ENCODE measurements at places on chromosomes 2 and 18.

- DNase-seq: no peak
Observed at GRCh38 chr18:31112804-31113203, 10.6 kb upstream of the DSC2 start.

DNA sequence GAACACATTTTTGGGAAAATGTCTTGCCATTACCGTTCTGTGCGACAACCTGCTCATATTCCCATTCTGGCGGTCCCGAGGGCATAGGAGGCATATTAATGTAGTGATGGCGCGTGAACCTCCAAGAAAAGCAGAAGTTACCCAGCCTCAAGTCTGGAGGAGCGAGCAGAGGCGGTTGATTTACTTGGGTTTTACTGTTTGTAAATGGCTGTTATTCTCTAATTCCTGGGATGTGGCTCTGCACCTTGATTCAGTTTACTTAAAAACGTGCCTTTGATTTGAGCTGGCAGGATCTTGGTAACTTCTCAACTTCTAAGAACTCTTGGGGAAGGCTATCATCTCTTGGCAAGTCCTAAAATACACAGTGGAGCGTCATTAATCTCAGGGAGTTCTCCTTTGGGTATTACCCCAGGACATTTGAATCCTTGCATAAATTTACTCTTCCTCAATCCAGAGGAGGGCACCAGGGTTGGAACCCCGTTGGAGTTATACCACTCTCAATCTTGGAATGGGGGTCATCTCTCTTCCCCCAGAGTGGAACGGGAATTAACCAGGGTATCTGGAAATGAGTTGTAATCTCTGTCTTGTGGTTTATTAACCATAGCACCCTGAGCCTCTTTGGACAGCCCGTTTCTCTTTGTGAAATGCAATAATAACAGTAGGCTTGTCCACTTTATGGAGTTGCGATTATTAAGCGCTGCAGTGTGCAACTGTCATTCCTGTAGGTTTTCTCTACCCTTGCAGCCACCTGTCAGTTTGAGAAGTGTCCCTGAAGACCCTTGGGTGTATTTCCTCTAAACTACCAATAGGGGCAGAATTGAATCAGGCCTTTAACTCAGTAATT, 2.1 kb downstream of the HK2 start:
- peak; percentile 38 for DNase-seq

DNA sequence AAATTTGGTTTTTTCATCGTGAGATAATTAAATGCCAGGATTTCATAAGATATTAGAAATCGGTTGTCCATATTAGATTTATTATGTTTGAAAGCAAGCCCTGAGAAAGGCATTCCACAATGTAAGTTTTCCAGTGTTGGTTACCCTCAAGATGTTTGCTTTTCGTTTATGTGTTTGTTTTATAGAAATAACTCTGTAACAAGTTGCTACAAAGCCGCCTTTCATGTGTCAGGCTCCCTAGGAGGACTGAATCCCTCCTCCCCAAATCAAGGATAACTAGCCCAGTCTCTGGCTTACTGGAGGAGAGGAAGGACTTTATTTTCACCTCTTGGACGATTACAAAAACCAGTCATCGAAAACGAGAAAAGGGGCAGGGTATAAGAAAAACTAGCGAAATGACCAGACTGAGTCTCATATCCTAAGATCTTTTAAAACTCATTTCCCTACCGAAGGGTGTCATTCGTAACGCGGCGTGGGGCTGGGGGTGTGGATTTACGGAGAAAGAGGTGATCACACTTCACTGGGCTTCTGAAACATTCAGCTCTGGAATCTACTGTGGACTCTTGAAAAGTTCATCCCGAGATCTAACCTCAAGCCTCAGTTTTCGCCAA, 1.0 kb upstream of the PEX13 start:
- DNase-seq: no peak

DNA sequence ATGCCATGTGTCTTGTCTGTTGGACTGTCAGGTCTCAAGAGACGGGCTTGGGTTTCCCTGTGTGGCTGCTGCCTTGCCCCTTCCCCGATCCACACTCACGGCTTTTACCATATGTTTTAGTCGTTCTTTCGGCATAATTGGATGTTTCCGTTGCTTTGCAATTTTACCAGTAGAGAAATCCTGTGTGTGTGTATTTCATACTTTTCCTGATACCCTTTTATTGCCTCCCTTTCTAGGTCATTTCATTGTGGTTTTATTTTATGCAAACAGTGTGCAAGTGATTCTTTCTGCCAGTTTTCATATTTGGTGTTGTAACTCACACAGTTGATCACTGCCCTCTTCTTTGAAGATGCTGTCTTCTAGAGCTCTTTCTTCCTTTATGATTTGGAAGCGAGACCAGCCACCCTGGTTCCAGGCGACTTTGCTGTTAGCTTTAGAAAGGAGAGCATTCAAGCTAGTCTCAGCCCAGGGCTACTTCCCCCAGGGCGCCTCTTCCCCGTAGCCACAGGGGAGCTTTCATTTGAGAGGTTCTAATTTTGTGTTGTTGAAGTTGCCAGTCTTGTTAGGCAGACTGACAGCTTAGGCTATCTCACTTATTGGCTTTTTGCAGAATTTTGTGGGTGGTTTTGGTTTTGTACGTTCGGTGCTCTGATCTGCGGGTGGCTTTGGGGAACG, 17.0 kb downstream of the SH3BP4 start:
- DNase-seq: no peak

GRCh38 chr18:75785206-75785605, 357.7 kb upstream of the SMIM21 start:
- no peak for DNase-seq

GRCh38 chr2:128501006-128501690, 182.5 kb upstream of the HS6ST1 start:
- DNase-seq: no peak

DNA sequence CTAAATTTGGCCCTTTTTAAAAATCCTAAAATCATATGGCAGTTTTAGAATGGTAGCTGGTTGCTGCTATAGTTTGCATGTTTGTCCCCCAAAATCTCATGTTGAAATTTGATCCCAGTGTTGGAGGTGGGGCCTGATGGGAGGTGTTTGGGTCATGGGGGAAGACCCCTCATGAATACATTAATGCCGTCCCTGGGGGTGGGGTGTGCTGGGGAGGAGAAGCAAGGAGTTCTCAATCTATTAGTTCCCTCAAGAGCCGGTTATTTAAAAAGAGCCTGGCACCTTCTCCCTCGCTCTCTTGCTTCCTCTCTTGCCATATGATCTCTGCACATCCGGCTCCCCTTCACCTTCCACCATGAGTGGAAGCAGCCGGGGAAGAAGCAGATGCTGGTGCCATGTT, 20.8 kb downstream of the GPATCH11 start:
- DNase-seq: no peak

DNA sequence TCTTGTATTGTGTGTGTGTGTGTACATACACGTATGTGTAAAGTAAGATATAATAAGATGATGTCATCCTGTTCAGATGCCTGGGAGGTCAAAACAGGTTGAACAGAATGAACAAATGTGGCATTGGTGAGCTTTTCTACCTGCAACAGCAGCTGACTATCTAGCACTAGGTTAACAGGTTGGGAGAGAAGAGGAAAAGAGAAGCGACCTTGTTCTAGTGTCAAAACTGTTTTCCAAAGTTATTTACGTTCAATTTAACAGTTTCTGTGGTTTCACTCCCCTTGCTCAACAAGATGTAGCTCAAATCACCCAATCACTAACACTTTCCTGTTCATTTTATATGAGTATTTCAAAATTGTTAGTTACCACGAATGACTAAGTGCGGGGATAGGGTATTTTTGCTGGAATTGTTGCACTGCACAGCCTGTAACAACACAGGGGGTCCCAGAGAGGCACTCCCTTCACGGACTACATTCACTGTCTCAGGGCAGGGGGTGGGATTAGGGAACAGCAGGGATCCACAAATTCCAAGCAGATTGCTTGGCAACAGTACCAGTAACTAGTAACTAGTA, 67.5 kb upstream of the DTNB start:
- DNase-seq: no peak

Data from right kidney (tissue), 9 donors.